AG09309 (cell line): ENCODE measurements at places on chromosomes 7 and 10.
A peak's percentile ranks its signal among the peaks of the same experiment; 100 is the strongest.

DNA sequence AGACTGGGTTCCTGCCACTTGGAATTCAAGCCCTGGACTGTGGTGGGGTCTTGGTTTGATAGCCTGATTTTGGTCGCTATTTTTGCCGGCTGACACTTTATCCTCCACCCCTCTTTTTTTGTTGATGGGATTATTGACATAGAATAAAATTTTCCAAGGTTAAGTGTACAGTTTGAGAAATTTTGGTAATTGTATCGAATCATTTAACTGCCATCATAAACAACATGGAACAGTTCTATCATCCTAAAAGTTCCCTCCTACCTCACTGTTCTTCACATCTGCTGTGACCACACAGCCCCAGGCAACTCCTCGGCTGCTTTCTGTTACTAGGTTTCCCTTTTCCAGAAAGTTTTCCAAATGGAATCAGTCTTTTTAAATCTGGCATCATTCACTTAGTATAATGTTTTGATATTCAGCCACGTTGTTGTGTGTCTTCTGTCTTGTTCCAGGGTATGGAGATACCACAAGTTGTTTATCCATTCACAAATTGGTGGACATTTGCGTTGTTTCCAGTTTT lies 50.6 kb upstream of the STEAP1B start:
- DNase-seq = no peak

GRCh38 chr7:41383596-41383995 lies 319.3 kb downstream of the INHBA start:
- no peak for DNase-seq

DNA sequence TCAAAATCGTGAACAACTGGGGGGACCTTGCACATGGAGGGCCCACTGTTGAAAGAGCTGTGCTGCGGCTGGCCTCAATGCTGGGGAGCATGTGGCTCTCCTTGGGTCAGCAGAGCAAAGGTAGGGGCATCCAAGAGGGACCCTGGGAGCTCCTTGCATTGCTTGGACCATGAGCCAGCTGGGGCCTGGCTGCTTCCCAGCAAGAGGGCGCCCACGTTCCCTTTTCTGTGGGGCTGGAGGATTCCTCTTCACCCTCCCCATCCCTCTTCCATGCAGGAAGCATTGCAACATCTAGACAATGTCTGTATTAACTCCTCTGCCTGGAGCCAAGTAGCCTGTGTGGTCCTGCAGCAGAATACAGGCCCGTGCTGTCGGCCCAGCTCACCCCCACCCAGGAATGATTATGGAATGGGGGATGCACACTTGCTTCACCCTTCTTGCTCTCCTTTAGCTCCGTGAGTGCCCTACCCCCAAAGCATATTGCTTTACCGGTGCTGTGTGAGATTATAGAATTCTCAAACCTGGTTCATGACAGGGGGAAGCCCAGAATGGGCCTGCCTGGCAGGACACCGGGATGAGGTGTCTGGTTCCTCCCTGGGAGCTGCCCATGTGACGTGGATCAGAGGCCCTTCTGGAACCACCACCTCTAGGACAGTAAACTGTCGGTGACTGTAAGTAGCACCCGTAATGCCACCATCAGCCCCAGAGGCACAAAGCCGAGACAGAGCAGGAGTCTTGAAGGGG lies 61.9 kb downstream of the SYPL1 start:
- peak; percentile 32 for DNase-seq

- no peak for DNase-seq
Measured at GRCh38 chr10:103111031-103111917, 81.8 kb downstream of the NT5C2 start.

DNA sequence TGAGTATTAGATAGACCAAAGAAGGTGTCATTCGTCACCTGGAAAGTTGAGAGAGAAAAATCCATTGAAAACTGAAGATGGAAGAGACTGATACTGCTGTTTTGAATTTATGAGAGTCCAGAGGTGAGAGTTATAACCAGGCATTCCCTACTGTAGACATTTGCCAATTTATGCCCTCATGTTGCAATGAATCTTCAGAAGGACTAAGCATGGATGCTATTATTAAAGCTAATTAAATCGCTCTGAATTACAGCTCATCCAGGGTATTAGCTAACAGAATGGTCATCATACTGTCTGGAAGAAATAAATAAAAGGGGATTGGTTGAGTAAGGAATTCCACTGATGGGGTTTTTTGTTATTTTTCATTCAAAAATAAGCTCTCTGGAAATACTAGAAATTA lies 101.6 kb upstream of the PLPP4 start:
- DNase-seq = no peak

- no peak for DNase-seq
Measured at GRCh38 chr10:116055252-116055916, 217.6 kb downstream of the GFRA1 start.

DNA sequence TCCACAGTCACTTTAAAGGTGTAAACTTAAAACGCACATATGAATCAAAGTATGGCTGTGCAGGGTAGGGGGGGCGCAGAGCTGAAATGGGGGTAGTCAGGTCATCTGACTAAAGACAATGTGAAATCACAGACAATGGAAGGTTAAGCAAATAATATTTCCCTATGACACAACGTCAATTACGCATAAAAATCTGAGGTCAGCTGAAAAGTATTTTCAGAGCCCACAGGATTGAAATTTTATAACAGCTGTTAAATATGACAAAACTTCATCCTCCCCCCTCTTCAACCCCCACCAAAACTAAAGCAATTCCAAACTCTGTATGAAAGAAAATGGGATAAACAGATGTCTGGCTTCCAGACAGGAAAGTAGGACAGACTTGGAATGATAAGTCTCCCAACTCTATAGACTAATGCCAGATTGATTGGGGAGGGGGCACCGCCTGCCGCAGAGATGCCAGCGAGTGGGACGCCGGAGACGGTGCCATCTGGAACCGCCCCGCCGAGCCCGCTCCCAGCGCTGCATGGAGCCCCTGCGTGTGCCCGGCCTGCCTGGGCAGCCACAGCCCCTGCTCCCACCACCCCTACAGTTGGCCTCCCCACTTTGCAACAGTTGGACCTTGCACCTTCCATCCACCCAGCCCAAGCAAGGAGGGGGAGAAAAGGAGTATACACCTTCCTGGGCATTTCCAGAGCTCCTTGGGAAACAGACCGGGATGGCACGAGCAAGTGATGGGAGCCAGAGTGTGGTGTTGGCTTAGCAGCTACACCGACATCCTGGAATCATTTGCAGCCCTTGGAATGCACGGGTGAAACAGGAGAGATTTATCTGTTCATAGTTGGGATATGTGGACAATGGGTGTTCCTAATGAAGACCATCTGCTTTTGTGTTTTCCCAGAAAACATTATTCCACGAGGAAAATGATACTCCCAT lies 10.7 kb downstream of the EBF3 start:
- no peak for DNase-seq

DNA sequence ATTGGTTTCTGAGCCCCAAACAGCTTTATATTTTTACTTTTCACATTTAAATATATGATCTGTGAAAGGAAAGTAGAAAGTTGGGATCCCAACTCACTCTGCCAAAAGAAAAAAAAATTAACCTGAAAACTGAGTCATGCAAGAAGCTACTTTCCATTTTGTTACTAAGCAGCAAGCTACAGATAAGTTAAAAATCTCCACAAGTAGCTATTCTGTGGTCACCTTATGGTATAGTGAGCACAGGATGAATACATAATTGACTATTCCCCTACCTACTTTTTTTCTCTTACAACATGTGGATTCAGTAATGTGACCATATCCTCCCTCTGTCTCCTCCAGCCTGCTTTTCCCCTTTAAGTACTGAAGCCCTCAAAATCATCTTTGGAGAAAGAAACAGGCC lies 30.3 kb upstream of the CREB3L2 start:
- DNase-seq = no peak
